Tibial nerve (tissue), 4 donors: ENCODE measurements at places on chromosomes 1 and 21.

DNA sequence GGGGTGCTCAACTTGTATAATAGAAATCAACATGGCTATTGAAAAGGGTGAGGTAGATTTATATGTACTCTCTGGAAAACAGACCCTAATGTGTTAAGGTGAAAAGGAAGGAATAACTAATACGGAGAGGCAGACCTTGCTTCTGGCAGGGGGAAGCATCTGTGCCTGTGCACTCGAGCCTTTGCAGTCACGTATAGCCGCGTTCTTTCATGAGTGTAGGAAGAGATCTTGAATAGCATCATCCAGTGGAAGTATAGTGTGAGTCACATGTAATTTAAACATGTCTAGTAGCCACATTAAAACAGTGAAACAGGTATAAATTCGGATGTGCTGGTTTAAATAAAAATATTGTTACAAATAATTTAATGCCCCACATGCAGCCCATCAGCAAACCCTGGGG, 3.0 kb downstream of the A3GALT2 start:
- no peak for DNase-seq

DNA sequence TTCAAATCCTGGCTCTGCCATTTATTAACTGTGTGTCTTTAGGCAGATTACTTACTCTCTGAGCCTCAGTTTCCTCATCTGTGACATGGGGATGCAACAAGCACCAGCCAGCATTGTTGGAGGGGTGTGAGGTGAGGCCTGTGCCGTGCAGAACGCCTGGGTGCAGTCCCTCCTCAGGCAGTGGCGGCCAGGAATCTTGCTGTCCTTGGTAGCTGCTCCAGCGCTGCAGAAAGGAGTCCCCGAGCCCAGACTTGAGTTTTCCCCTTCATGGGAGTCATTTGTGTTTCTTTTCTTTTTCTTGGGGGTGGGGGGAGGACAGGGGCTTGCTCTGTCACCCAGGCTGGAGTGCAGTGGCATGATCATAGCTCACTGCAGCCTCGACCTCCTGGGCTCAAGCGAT, 46.6 kb downstream of the DISP3 start:
- DNase-seq, result no peak

- DNase-seq, result no peak
Measured at GRCh38 chr1:109046671-109047070, 4.8 kb upstream of the WDR47 start.

DNA sequence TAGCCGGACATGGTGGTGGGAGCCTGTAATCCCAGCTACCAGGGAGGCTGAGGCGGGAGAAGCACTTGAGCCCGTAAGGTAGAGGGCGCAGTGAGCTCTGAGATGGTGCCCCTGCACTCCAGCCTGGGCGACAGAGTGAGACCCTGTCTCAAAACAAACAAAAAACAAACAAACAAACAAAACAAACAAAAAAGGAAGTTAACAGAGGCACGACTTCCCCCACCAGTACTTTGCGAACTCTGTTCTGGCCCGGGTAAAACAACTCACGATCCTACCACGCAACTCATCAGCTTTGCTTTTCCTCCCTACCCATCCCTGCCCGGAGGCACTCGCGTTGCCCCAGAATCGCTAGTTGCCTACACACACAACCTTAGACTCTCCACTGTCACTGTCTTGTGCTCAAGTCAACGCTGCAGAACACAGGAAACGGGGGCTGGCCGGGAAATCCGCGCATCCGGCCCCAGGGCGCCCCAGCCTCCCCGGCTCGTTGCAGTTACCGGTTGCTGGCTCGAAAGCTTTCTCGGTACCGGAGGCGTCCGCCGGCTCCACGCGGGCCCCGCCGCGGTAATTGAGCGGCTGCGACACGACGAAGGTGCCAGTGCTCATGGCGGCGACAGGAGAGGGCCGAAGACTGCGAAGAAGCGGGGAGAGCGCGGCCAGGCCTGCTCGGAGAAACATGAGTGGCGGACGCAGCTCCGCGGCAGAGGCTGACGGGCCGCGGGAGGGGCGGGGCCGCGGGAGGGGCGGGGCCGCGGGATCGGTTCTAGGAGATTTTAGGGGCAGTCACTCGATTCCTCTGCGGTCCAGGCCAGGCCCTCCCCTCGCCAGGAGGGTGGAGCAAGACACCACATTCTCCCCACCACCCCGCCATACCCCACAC, at the start of gene ALDH9A1:
ALDH9A1 (minus strand) TSS at position 682 of the 880 bp plus-strand sequence; CDS start at position 678, 4 bp downstream.
- peak; percentile 72 for DNase-seq

- DNase-seq, result no peak
Measured at GRCh38 chr1:10738061-10739058, 58.1 kb downstream of the CASZ1 start.

DNA sequence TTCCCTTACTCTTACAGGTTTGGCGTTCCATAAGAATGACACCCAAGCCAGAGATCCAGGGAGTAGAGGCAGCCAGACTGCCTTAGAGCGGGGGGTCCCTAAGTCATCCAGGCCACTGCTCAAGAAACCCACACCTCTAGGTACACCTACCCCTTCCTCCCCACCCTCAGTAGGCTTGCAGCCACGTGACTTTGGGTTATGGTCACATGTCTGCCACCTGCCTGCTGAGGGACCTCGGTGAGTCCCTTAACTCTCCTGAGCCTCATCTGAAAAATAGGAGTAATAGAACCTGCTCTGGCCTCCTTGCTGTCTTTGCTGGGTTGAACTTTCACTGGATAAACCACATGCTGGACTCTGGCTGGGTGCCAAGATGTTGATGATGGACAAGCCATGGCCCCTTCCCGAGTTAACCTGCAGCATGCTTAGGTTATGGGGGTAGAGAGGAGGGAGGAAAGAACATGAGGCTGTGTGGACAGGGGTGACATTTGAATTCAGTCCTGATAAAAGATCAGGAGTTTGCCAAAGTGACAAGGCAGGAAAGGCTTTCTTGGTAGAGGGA, 4.5 kb downstream of the RPS6KA1 start:
- no peak for DNase-seq
